ENCODE measurements at places on chromosomes 7 and 10.

GRCh38 chr7:39248692-39249090, 271.0 kb downstream of the POU6F2 start:
- DNase-seq: no peak

DNA sequence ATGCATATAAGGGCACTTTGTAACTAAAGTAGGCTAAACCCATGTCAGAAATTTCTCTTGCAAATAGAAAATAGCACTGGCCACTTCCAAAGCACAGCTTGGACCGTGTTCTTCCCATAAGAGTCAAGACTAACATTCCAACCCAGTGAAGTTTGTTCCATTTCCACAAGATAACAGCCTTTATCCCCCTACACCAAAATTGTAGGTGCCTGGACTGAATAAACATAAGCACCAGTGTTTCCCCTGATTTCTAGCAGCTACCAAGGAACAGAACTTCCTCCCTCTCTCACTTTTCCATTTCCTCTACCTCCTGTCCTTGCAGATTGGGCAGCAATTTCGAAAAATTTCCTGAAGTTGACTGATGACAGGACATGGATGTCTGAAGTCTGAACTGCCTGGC, 219.7 kb downstream of the CREB5 start:
- no peak for DNase-seq

DNA sequence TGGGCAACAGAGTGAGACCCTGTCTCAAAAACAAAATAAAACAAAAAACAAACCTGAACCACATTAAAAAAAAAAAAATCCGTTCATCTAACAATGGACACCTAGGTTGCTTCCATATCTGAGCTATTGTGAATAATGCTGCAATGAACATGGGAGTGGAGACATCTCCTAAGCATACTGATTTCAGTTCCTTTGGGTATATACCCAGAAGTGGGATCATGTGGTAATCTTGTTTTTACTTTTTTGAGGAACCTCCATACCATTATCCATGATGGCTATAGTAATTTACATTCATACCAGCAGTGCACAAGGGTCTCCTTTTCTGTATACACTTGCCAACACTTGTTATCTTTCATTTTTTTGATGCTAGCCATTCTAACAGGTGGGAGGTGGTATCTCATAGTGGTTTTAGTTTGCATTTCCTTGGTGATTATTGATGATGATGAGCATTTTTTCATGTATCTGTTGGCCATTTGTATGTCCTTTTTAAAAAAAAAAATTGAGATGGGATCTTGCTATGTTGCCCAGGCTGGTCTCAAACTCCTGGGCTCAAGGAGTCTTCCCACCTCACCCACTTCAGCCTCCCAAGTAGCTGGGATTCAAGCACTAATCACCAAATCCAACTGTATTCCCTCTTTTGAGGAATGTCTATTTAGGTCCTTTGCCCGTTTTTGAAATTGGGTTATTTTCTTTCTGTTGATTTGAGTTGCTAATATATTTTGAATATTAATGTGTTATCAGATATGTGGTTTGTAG, 17.5 kb downstream of the CDK13 start:
- DNase-seq: no peak

DNA sequence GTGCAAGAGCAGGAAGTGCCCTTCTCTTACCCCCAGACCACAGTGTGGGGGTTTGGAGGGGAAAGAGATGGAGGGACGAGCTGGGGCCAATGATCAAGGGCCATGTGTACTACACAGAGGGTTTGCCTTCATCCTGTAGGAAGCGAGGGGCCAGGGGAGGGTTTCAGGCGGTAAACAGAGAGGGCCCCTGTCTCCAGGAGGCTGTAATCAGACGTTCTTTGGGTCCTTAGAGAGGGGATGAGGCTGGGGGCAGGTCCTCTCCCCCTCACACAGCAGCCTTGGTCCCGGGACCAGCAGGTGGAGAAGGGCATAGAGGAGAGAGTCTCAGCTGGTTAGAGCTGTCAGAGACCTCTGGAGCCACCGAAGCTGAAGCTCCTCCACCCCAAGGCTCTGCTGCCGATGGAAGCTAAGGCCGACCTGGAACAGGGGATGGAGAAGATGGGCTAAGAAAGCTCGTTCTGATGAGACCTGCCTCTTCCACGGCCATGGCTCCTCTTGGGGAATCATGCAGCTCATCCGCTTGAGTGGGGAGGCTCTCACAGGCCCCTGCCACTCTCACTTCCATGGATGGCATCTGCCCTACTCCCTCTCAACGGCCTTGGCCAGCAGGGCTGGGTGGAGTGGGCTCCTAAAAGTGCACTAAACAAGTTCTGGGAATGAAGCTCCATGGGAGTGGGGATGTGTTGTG, 3.5 kb downstream of the LOXL4 start:
- DNase-seq: no peak

DNA sequence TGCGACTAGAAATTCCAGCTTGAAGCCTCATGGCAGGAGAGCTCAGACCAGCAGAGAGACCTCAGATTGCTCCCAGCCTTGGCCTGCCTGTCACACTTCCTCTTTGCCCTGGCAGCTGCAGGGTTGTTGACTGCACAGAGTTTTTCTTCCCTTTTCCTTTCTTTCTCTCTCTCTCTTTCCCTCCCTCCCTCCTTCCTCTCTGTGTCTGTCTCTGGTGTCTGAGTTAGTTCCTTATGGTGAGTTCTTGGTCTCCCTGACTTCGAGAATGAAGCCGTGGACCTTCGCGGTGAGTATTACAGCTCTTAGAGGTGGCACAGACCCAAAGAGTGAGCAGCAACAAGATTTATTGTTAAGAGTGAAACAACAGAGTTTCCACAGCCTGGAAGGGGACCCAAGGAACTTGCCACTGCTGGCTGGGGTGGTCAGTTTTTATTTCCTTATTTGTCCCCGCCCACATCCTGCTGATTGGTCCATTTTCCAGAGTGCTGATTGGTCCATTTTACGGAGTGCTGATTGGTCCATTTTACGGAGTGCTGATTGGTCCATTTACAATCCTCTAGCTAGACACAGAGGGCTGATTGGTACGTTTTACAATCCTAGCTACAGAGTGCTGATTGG, 266.3 kb downstream of the RPS24 start:
- DNase-seq: no peak

GRCh38 chr10:79627075-79627474, 16.3 kb downstream of the SFTPA1 start:
- no peak for DNase-seq

DNA sequence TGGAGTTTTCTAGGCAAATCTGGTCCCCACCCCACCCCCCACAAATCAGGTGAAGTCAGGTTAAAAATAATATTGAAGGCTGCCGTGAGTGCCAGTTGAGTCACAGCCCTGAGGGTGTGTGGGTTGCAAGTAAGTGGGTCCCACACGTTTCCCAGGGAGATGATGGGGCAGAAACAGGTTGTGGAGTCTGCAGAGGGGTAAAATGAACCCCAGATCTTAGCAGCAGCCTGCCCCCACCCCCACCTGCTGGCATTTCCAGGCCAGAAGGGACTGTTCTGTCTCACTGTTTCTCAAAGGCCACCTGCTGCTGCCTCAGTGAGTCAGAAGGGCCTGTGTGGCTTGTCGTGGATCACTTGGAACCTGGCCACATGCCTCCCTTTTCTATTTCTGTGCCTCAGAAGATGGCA, 59.8 kb upstream of the SMNDC1 start:
- no peak for DNase-seq

GRCh38 chr7:65216469-65216868, 157.2 kb upstream of the ZNF92 start:
- DNase-seq: peak; percentile 71

GRCh38 chr10:6400821-6401465, 179.1 kb downstream of the PRKCQ start:
- no peak for DNase-seq

GRCh38 chr7:157009170-157009777, 1.2 kb downstream of the MNX1 start:
- DNase-seq: no peak

All from NCI-H1417 treated with DMSO at 0.1 percent for 48 hours (cell line).